ENCODE measurements at places on chromosomes 5 and 9.

DNA sequence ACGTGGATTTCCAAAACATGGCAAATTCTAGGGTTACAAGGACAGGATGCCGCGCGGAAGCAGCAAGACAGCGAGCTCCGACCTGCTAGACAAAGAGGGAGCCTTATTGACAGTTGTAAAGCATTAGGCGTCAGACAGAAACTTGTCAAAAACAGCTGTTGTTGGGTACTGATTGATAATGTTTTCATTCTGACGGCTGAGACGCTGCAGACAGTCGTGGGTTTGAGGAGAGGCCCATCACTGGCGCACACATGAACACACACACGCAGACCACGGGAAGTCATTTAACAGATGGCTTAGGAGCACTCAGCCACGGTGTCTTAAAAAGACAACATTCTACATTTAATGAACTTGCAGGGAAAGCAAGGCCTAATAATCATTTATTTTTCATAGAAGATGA is 324.0 kb downstream of the NDUFS4 start:
- DNase-seq: no peak

DNA sequence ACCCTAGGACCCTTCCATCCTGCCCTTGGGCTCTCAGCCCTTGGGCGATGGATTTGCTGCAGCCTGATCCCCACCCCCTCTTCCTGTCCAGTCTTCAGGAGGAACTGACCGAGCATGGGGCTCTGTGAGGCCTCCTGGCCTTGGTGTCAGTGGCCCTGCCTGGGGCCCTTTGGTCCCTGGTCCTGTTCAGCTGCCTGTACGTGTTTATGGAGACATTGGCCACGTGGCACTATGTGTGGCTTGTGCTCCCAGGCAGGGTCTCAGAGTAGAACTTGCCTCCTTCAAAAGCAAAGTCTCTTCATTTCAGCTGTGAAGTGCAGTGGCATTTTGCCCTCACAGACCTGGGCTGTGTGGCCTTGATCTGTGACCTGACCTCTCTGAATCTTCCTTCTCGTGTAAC is 11.1 kb downstream of the FCN2 start:
- no peak for DNase-seq

DNA sequence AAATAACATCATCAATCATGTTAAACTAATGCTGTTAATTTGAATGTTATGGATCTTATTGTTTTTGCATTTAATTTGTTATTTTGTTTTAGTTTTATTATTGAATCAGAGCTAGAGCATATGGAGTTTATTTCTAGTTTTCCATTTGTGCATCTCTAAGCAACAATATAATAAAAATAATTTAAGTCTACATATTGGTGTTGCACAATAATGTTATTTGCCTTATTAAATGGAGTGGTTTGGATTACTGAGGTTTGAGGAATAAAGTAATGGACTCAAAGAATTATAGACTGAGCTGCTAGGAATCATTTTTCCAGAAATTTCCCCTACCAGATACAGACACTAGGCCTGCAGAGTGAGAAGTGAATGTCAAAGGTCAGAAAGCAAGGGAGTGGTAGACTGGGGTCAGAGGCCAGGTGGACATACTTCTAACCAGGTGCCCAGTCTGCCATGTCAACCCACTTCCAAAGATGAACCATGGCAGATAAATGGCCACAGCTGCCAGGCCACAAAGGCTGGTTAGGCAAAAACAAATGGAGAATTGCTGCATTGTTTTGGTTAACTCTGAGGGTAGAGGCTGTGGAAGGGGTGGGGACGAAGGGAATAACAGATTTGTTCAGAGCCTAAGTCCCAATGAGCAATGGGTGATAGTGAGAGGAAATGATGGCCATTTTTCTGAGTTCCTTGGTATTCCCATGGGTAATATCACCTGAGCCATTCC is 113.1 kb downstream of the FBXL7 start:
- no peak for DNase-seq

DNA sequence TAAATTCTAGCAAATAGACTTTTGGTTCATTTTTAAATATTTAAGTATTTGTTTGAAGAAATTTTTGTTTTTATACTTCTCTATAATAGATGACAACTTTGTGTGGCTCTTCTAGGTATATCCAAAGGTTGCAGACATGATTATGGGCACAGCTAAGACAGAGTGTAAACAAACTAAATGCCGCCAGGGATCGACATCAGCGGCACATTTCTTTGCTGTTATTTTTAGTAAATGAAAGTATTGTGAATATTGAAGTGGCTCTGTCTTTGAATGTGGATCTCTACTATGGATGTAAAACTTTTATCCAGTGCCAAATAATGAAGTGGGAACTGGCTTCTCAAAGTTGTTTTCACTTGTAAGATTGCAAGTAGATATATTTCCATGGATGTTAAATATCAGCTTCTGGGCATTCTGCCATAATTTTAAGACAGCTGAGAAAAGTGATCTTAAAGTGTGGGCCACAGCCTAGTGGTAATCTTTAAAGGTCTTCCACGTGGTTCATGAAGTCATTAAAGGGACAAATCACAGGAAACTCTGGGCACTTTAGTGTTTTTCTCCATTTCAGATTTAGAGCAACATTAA is 589.9 kb downstream of the ZNF608 start:
- no peak for DNase-seq

DNA sequence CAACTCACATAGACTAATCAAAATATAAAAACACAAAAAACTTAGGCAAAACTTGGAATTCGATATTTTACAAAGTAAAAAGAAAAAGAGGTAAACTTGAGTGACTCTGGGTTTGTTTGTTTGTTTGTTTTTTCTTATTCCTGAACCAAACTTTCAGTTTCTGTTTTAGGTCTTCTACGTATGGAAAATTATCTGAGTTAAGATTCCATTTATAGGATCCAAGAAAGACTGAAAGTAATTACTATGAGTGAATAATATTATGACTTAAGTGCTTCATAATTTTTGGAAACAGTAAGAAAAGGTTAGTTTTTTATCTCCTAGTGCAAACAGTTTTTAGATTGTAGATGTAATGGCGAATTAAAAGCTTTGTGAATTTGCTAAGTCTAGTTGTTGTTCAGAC is 13.2 kb downstream of the ST8SIA4 start:
- DNase-seq: no peak

- DNase-seq: no peak
Measured at GRCh38 chr5:72314571-72315172, 5.4 kb downstream of the MRPS27 start.

- no peak for DNase-seq
Measured at GRCh38 chr5:124461157-124461556, 285.3 kb downstream of the ZNF608 start.
